ENCODE measurements at places on chromosomes 5 and 9.

DNA sequence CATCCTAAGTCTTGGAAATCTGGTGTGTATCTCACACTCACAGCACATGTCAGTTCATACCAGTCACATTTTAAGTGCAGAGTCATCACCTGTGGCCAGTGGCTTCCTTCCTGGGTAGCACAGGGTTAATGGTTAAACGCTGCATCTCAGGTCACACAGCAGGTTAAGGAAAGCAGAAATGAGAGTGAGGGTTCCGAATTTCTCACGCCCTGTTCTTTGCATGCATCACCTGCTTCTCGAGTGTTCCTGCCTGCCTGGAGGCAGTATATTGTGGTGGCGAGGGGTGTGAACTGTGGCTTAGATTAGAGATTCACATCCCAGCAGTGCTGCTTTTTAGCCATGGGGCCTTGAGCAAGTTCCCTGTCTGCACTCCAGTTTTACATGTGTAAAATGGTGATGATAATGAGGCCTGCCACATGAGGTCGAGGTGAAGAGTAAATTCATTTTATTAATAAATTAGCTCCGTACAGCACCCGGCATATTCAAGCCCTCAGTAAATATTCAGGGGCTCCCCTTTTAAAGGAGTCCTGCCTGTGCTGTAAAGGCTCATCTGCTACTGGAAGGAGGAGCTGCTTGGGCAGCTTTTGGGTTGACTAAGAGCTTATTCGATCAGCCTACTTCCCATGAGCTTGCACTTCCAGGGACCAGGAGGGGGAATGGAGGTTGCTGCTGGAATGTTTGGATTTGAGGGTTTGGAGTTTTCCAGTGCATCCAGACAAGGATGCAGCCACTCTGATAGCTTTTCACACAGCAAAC lies 61.1 kb upstream of the SAP30L start:
- no peak for DNase-seq

- no peak for DNase-seq
These were observed 144.3 kb downstream of the MUSK start for GRCh38 chr9:110812886-110813285.

DNA sequence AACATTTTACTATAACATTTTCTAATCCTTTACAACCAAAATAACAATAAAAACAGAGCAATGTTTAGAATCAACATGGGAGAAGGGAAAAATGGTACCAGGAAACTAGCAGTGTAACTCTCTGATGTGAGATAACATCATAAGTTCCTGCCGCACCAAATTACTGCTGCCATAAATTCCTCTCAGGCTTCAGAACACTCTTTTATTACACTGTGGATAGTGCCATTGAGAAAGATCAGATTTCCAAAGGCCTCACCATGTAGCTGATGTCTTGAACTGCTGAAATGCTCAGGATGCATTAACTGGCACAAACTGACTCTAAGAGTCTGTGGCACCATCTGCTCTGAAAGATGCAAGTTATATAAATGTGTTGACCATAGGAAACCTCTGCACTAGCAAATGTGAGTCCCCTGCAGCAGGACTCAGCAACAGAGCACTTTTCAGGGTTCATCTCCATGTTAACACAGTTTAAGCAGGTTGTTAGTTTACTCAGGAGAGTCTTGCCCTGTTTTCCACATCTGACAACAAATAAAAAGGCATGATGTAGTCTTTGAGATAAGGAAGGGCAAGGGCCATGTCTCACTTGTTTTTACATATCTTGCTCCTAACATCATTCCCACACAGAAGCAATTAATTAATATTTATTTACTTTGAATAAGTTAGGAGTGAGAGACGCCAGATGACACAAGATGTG lies 218.1 kb downstream of the CETN3 start:
- DNase-seq = no peak

DNA sequence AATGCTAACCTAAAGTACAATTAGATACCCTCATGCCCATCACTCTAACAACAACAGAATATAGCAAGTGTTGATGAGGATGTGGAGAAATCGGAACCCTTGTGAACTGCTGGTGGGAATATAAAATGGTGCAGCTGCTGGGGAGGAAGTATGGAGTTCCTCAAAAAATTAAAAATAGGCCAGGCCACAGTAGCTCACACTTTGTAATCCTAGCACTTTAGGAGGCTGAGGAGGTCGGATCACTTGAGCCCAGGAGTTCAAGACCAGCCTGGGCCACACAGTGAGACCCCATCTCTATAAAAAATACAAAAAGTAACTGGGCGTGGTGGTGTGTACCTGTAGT lies 18.0 kb upstream of the MRNIP start:
- no peak for DNase-seq

DNA sequence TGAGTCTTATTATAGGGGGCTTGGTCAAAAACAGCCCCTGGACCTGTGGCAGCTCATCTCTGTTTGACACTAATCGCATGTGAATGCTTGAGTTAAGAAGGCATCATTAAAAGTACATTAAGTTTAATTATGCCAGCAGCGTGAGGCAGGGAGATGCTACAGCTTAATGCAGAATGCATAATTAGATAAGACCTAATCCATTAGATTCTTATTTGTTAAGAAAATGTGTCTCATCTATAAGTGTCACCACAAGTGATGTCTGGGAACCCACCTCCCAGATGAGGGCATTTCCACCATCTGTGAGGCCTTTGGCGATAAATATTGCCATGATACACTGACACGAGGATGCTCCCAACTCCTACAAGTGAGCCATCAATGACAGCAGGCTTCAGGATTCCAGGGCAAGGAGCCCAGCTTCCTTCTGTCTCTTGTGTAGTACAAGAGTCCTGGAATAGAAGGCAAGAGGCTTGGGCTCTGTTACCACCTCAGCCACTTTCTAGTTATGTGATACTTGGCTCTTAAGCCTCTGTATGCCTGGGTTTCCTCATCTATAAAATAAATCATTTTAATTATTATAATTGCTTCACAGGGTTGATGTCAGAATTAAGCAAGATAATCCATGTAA lies 202.7 kb downstream of the FAM114A2 start:
- no peak for DNase-seq

DNA sequence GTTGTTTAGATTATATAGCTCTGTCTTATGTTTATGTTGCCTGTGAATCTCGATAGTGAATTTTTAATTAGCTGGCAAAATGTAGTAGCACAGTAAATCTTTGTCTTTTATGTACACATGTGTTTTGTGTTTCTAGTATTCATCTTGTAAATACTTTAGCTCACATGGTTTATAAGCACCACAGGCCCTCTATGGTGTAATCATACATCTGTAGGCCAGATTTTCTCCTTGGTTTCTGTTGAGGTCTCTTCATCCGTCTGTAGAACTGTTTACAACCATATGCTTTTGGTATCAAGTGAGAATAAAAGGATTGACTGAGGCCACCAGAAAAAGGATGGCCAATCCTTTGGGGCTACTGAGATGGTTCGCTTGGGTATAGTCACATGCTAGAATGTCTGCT lies 45.0 kb downstream of the PRR16 start:
- DNase-seq = no peak

GRCh38 chr9:127963359-127964064 lies 17.3 kb downstream of the EEIG1 start:
- DNase-seq = no peak

DNA sequence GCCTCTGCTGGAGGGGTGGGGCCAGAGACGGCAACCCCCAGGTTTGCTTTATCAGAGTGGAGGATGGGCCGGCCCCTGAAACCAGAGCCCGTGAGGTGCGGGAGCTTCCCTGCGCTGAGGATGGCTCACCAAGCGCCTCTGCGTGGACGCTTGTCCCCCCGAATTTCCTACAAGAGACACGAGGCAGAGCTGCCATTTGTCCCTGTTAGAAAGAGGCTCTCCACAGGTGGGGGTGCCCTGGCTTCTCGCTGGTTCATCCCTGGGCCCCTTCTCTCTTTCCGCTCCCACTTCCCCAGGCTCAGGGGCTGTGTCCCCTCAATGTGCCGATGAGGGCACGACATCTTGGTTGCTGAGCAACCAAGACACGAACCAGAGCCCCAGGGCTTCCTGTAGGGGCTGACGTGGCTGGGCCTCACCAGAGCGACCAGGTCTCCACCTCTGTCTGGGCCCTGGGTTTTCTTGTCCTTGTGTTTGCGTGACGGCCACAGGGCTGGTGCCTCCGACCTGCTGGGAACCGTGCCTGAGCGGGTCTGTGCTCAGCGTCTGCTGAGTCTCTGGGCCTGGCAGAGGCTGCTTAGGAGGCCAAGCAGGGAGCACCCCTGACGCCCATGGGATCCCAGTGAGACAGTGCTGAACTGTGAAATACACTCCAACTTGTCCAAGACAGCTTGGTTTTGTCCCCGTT lies 119.6 kb upstream of the COL5A1 start:
- no peak for DNase-seq

GRCh38 chr9:75108571-75108970 lies 20.3 kb downstream of the OSTF1 start:
- no peak for DNase-seq

- DNase-seq = no peak
These were observed 11.7 kb downstream of the DOCK2 start for GRCh38 chr5:169648725-169649310.

GRCh38 chr9:115629879-115630840 lies 512.2 kb upstream of the TNC start:
- no peak for DNase-seq

- no peak for DNase-seq
These were observed 271.7 kb upstream of the TLE4 start for GRCh38 chr9:79300068-79300467.
